ENCODE measurements at places on chromosomes 2 and 18. TPM values are rescaled to one million over a fixed set of nuclear protein-coding genes. Genes with fewer than 3 reads are reported as not detected.

GRCh38 chr2:206823178-206823577 lies 57.8 kb downstream of the FASTKD2 start:
- DNase-seq = no peak

GRCh38 chr2:175648577-175649063 lies 353.4 kb downstream of the LNPK start:
- DNase-seq = no peak

- no peak for DNase-seq
Measured at GRCh38 chr2:20175267-20175666, 49.7 kb downstream of the SDC1 start.

DNA sequence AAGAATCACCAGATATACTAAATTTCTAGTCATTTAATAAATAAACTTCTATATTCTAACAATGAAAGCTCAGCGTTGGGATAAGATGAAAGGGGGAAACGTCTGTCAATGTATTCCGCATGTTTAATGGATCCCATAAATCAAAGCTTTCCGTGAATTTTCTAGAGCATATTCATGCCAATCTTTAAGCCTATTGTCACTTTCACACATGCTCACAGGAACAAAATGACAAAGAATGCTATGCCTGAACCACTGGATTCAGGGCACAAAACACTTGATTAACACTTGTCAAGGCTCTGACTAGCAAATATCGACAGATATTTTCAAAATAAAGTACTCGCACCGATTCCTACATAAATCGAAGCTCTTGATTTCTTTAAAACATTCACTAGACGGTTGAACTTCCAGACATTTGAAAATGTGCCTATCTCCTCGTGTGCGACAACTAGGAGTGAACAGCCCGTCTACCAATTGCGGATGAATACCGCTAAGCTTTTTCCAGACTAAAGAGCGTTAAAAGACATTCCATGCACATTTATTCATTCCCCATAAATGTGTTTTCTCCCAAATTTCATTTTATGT lies 1.8 kb downstream of the TLK1 start:
- no peak for DNase-seq

Gene DPYSL5
- not detected for total RNA-seq

Gene CFLAR
- 343 TPM for total RNA-seq

Gene BMP10
- not detected for total RNA-seq

Gene PPM1G
- total RNA-seq = 132 TPM

Measured in activated CD4-positive, alpha-beta memory T cell treated with anti-CD3 and anti-CD28 coated beads for 36 hours (primary cell).